ENCODE measurements at places on chromosomes 2 and 18.
A peak's percentile ranks its signal among the peaks of the same experiment; 100 is the strongest.

- no peak for DNase-seq
Observed at GRCh38 chr2:165793161-165793778, 777 bp downstream of the GALNT3 start.

DNA sequence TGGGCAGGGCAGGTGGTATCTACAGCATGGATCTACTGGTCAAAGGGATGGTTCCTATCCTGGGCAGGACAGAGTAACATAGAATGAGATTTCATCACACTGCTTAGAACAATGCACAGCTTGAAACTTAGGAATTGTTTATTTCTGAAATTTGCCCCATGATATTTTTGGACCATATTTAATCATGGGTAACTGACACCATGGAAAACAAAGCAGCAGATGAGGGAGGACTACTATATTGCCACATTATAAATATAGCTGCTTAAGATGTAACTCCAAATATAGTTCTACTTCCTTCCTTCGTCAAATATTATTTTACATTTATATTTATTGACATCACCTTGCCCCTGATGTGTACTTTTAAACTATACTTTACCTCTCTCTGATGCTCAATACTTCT lies 254.7 kb downstream of the PTPRM start:
- DNase-seq: no peak

- no peak for DNase-seq
Observed at GRCh38 chr18:65725251-65726050, 25.4 kb upstream of the CDH7 start.

DNA sequence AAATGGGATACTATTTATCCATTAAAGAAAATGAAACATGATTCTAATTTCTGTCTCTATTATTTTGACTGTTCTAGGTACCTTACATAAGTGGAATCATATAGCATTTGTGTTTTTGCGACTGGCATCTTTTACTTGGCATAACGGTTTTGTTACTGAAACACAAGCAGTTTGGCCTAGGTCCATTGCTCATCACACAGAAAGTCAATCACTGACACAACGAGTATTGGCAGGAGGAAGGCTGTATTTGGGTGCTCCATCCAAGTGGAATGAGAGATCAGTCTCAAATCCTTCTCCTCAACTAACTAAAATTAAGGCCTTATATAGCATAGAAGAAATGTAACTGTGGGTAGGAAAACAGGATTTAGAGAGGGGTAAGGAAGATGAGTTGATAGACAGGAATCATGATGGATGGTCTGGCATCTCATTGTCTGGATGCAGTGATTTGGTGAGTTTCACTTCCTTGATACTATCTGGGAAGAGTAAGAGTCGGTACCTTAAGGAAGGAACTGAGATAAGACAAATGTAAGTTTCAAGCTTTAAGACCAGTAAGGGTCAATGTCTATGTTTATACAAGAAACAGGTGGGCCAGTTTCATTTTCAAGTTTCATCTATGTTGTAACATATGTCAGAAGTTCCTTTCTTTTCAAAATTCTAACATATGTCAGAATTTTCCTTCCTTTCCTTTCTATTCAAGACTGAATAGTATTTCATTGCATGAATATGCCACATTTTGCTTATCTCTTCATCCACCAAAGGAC lies 276.9 kb upstream of the RAB6C start:
- DNase-seq: no peak

- no peak for DNase-seq
Observed at GRCh38 chr2:219081701-219082331, 21.1 kb upstream of the IHH start.

DNA sequence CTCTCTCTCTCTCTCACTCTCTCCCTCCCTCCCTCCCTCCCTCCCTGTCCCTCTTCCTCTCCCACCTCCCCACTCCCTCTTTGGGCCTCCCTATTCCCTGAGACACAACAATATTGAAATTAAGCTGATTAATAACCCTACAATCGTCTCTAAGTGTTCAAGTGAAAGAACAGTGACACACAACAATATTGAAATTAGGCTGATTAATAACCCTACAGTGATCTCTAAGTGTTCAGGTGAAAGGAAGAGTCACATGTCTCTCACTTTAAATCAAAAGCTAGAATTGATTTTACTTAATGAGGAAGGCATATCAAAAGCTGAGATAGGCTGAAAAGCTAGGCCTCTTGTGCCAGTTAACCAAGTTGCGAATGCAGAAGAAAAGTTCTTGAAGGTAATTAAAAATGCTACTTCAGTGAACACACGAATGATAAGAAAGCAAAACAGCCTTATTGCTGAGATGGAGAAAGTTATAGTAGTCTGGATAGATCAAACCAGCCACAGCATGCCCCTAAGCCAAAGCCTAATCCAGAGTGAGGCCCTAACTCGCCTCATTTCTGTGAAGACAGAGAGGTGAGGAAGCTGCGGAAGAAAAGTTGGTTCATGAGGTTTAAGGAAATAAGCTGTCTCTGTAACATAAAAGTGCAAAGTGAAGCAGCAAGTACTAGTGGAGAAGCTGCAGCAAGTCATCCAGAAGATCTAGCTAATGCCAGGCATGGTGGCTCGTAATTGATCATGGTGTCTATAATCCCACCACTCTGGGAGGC lies 21.3 kb downstream of the MALT1 start:
- DNase-seq: no peak

DNA sequence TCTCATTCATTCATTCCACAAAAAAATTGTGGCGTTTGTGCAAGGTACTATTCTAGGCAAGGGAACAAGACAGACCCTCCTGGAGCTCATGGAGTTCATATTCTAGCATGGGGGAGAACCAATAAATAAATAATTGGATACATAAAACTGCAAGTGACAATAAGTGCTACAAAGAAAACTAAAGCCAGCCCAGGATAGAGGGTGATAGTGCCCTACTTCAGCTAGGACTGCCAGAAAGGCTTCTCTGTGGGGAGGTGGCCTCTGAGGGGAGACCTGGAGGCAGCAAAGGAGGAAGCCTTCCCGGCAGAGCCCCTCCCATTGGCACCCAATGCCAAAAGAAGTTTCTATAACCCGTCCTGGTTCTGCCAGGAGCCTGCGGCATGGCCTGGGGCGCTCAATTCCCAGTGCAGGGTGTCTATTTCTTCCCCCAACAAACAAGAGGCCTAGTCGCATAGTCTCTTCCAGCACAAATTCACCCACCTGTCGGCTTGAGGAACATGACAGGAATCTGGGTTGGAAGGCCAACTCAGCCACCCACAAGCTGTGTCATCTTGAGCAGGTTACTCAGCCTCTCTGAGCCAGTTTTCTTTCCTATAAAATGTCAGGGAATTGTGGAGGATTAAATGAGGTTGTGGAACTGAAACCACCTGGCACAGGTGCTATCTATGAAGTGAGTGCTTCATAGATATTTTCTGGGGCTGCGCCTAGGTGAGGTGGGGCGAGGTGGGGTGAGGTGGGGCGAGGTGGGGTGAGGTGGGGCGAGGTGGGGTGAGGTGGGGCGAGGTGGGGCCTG lies 94.3 kb downstream of the ZFP36L2 start:
- no peak for DNase-seq

DNA sequence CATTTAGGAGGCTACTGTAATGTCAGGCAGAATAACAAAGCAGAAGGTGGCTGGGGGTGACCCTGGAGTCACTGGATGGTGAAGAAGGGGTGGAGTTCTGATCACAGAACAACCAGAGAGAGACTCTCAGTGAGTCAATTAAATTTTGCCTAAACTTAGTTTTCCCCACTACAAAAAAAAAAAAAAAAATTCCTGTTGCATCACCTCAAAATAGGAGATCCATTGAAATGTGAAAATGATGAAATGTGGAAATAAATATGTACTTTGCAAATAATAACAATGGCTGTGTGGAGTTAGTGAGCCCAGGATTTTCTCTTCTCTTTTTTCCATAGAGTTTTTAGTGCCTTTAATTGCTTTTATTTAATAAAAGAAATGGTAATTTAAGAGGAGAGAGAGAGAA lies 165.5 kb downstream of the GFPT1 start:
- DNase-seq: no peak

- DNase-seq: peak; percentile 86
Observed at GRCh38 chr18:7038330-7038851, 79.2 kb downstream of the LAMA1 start.

- no peak for DNase-seq
Observed at GRCh38 chr18:79644666-79645057, 34.9 kb upstream of the CTDP1 start.

GRCh38 chr2:73985308-73986084 lies 786 bp downstream of the TET3 start:
- DNase-seq: peak; percentile 14

DNA sequence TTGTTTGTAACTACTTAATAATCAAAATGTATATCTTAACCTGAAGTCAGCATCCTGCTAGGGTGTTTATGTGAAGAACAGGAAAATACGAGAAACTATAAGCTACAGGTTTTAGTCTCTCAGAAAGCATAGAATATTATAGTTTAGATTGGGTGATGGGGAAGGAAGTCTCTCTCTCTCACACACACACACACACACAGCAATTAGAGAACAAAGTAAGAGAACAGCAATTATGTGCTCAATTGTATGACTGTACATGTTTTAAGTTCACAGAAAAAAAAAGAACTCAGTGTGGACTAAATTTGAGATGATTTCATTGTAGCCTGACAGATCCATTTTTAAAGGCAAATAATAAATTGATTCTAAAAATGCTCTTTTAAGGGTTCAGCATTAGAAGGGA lies 94.3 kb upstream of the ZNF516 start:
- DNase-seq: no peak

DNA sequence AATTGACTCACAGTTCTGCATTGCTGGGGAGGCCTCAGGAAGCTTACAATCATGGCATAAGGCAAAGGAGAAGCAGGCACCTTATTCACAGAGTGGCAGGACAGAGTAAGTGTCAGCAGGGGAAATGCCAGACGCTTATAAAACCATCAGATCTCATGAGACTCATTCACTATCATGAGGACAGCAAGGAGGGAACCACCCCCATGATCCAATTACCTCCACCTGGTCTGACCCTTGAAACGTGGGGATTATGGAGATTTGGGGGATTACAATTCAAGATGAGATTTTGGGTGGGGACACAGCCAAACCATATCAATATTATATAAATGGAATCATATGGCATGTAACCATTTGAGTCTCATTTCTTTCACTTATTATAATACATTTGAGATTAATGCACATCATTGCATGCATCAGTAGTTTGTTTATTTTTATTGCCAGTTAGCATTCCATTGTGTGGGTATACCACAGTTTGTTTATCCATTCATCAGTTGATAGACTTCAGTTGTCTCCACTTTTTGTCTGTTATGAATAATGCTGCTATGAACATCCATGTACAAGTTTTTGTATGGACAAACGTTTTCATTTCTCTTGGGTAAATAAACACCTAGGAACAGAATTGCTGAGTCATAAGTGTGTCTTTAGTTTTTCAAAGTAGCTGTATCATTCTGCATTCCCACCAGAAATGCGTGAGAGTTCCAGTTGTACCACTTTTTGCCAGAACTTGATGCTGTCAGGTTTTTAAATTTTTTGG lies 5.8 kb upstream of the SRBD1 start:
- DNase-seq: no peak

- no peak for DNase-seq
Observed at GRCh38 chr2:168577885-168578284, 121.8 kb downstream of the CERS6 start.

GRCh38 chr2:101109451-101110118 lies 41.6 kb downstream of the TBC1D8 start:
- DNase-seq: no peak

DNA sequence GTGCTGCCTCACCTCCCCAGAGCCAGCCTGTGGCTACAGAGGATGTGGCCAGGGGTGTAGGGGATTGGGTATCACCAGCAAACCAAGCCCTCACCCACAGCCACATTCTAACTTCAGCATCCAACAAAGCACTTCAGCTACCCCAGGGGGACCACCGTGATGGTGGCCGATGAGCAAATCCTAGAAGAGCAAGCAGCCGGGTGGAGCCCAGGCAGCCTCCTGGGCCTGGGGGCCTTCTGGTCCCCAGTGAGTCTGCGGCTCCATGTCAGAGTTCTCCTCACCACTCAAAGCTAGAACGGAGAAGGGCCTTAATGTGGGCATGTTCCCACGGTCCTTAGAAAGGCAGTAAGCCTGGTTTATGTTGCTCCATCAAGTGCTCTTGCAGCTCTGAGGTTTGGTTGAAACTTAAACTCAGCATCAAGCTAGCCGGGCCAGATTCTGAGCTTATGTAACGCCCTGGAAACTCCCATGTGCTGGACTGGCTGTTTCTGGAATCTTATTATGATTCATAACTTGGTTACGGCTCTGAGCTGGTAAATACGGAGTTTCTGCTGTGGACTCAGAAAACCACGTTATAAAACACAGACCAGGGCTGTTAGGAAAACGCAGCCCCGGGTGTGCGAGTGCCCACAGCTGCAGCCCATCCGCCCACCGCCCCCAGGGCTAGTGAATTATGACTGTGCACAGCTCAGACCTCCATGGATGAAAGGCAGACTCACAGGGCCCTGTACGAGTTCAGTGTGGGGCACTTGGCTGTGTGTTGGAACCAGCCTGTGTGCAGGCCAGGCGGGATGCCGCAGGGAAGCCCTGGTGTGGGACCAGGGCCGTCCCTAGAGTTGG lies 99.8 kb downstream of the SEPTIN10 start:
- DNase-seq: peak; percentile 56

DNA sequence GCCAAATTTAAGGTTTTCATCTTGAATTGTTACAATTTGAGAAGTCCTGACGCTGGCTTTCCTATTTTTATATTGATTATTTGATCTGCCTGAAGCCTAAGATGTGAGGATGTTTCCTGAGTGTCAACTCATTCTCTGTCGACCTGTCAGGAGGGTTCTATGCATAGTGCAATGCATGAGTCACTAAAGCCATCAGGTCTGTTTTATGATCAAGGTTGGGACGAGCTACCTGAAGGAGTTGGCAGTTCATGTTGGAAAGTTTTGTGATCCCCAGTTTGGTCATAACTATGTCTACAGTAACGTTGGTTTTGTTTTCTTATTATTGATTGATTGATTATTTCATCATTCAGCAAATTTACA lies 71.2 kb downstream of the NABP1 start:
- no peak for DNase-seq

GRCh38 chr2:33620-34019 lies 12.7 kb downstream of the FAM110C start:
- no peak for DNase-seq

- DNase-seq: no peak
Observed at GRCh38 chr2:230861552-230862255, 3.0 kb upstream of the ITM2C start.

All from HS-27A (cell line).